ENCODE measurements at places on chromosomes 3 and 15. TPM values are rescaled to one million over a fixed set of nuclear protein-coding genes. Genes with fewer than 3 reads are reported as not detected.
A peak's percentile ranks its signal among the peaks of the same experiment; 100 is the strongest.

The PLSCR5 gene
- not detected for total RNA-seq

The ISY1 gene
- total RNA-seq = 6.4 TPM

The GJD2 gene
- total RNA-seq = not detected

The MESP2 gene
- total RNA-seq = not detected

GRCh38 chr3:48086705-48087104, 70.5 kb upstream of the MAP4 start:
- H3K27ac ChIP-seq = peak overlapping the region; percentile 96
- DNase-seq = no peak
- H3K27me3 ChIP-seq = no peaks in the 10 kb centered on the region
- H3K4me3 ChIP-seq = peak overlapping the region; percentile 46
- no peaks in the 10 kb centered on the region for H3K36me3 ChIP-seq

DNA sequence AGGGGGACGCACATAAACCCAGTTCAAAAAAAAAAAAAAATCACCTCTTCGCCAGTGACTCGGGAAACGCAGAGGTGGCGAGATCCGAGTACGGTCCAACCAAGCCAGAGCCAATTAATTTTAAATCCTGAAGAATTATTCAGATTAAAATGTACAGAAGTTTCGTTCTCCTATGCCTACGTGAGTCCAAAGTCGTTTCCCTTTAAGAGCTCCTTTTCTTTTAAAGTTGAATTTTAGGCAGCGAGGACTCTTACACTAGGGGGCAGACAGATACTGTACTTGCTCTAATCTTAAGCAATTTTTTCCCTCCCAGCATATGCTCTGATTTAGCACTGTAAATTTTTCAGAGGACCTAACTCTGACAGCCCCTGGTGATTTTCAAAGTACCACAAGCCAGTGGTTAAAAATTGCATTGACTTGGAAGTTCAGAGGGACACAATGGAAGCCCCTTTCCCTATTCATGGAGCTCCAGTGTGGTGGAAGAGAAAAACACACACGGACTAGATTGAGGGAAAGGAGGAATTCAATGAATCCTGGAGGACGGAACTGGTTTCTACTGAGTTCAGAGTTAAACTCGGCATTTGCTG, 3.3 kb upstream of the NR2F2 start:
- H3K27ac ChIP-seq = peak overlapping the region; percentile 86
- H3K36me3 ChIP-seq = no peaks in the 10 kb centered on the region
- H3K4me1 ChIP-seq = peaks cover 40% of the 10 kb centered on the region
- no peak for DNase-seq
- peak overlapping the region; percentile 88 for H3K4me3 ChIP-seq
- no peaks in the 10 kb centered on the region for H3K27me3 ChIP-seq

- peaks cover 3% of the 10 kb centered on the region for H3K36me3 ChIP-seq
- no peaks in the 10 kb centered on the region for H3K4me1 ChIP-seq
- H3K27ac ChIP-seq = no peak overlapping the region
- no peak overlapping the region for H3K4me3 ChIP-seq
- no peak for DNase-seq
Measured at GRCh38 chr3:53181024-53181371, 20.0 kb downstream of the PRKCD start.

GRCh38 chr15:45326741-45327140, 51.6 kb downstream of the GATM start:
- H3K4me1 ChIP-seq = no peaks in the 10 kb centered on the region
- no peak for DNase-seq
- no peaks in the 10 kb centered on the region for H3K27me3 ChIP-seq
- no peak overlapping the region for H3K4me3 ChIP-seq
- H3K27ac ChIP-seq = no peak overlapping the region
